ENCODE measurements at places on chromosomes 1 and 21. TPM values are rescaled to one million over a fixed set of nuclear protein-coding genes. Genes with fewer than 3 reads are reported as not detected.
A peak's percentile ranks its signal among the peaks of the same experiment; 100 is the strongest.

GRCh38 chr1:14794136-14794768 is 195.8 kb downstream of the KAZN start:
- no peak overlapping the region for H3K27ac ChIP-seq
- H3K36me3 ChIP-seq = no peaks in the 10 kb centered on the region
- H3K4me1 ChIP-seq = no peaks in the 10 kb centered on the region

- no peaks in the 10 kb centered on the region for H3K4me1 ChIP-seq
These were observed 11.5 kb downstream of the RO60 start for GRCh38 chr1:193070942-193071341.

DNA sequence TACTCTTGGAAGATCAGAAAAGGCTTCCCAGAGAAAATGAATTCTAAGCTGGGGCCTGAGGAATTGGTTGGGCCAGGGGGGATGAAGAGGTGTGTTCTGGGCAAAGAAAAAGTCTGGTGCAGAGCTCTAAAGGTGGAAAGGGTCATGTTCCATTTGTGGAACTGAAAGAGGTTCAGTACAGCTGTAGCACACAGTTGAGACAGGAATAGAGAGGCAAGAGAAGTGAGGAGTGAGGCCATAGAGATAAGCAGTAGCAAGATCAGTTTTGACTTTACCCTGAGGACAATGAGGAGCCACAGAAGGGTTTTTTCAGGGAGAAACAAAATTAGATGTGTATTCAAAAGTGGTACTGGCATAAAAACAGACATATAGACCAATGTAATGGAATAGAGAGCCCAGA is 30.3 kb upstream of the MUTYH start:
- no peak for DNase-seq
- H3K36me3 ChIP-seq = no peaks in the 10 kb centered on the region
- H3K4me3 ChIP-seq = no peak overlapping the region
- H3K4me1 ChIP-seq = no peaks in the 10 kb centered on the region

DNA sequence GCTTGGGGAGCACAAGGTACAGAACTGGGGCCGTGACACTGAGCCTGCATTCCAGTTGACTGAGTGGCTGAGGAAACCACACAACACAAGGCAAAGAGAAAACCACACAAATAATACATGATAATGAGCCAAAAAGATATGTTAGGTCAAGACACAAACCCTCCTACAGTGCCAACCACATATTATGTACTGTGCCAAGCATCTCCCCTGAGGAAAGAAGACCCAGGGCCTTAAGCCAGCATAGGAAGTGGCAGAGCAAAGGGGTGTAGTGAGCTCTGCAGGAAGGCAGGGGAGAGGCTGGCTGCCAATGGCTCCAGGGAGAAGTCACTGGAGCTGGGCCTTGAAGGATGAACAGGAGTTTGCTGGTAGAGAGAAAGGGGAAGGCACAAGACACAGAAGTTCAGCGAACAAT is 28.2 kb downstream of the CTNNBIP1 start:
- no peaks in the 10 kb centered on the region for H3K36me3 ChIP-seq
- H3K27me3 ChIP-seq = no peaks in the 10 kb centered on the region
- H3K27ac ChIP-seq = no peak overlapping the region
- DNase-seq = peak; percentile 15
- H3K4me1 ChIP-seq = peaks cover 10% of the 10 kb centered on the region
- no peak overlapping the region for H3K4me3 ChIP-seq

GRCh38 chr21:28418726-28419514 is 573.8 kb downstream of the LTN1 start:
- H3K27me3 ChIP-seq = no peaks in the 10 kb centered on the region
- H3K36me3 ChIP-seq = no peaks in the 10 kb centered on the region
- peak; percentile 83 for DNase-seq
- peak overlapping the region; percentile 47 for H3K27ac ChIP-seq
- no peak overlapping the region for H3K4me3 ChIP-seq

GRCh38 chr1:224565611-224566406 is 50.3 kb upstream of the CNIH3 start:
- H3K27me3 ChIP-seq = no peaks in the 10 kb centered on the region
- no peak for DNase-seq
- no peaks in the 10 kb centered on the region for H3K36me3 ChIP-seq
- H3K4me1 ChIP-seq = peaks cover 8% of the 10 kb centered on the region
- H3K27ac ChIP-seq = no peak overlapping the region

DNA sequence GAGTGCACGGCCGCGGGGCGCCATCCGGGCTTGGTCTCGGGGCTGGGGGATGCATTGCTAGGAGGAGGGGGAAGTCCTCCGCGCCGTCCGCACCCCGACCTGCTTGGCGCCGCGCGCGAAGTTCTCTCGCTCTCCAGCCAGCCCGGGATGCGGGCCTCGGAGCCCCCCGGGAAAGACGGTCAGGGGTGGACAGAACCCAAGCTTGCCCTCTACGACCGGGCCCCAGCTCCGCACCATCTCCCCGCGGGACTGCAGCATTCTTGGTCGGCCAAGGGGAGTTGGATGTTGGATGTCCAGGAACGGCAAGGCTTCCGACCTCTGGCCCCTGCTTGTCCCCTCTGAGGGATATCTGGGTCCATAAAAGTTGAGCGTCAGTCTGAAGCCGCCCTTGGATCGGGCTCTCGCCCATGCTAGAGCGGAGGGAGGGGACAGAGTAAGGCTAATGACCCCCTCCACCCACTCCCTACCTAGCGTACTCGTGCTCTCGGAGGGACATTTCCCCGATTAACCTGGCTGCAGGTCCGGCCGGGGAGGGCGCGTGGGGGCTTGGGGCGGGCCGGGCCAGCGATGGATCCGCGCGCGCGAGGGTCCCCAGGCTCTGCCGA is 522 bp downstream of the DISP3 start:
- no peak overlapping the region for H3K4me3 ChIP-seq
- H3K27me3 ChIP-seq = peaks cover 6% of the 10 kb centered on the region
- no peak overlapping the region for H3K27ac ChIP-seq
- H3K4me1 ChIP-seq = no peaks in the 10 kb centered on the region
- H3K36me3 ChIP-seq = no peaks in the 10 kb centered on the region
- DNase-seq = no peak

DNA sequence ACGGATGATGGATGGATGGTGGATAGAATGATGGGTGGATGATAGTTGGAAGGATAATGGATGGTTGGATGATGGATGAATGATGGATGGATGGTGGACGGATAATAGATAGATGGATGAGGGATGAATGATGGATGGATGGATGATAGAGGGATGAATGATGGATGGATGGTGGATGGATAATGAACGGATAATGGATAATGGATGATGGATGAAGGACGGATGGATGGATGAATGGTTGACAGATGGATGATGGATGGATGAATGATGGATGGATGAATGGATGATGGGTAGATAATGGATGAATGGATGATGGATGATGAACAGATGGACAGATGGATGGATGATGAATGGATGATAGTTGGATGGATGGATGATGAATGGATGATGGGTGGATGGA is 255.1 kb downstream of the NPHP4 start:
- H3K36me3 ChIP-seq = no peaks in the 10 kb centered on the region
- H3K27me3 ChIP-seq = no peaks in the 10 kb centered on the region
- no peak for DNase-seq

GRCh38 chr1:45769261-45769932 is 18.9 kb upstream of the IPP start:
- H3K4me1 ChIP-seq = no peaks in the 10 kb centered on the region
- H3K4me3 ChIP-seq = no peak overlapping the region
- no peaks in the 10 kb centered on the region for H3K36me3 ChIP-seq
- peak; percentile 63 for DNase-seq
- H3K27me3 ChIP-seq = no peaks in the 10 kb centered on the region

- no peaks in the 10 kb centered on the region for H3K36me3 ChIP-seq
- no peak for DNase-seq
These were observed 9.1 kb downstream of the SWT1 start for GRCh38 chr1:185166106-185166505.

GRCh38 chr1:26290122-26290881 is 10.4 kb downstream of the SH3BGRL3 start:
- no peak overlapping the region for H3K4me3 ChIP-seq
- H3K27me3 ChIP-seq = no peaks in the 10 kb centered on the region
- H3K36me3 ChIP-seq = peaks cover 2% of the 10 kb centered on the region
- peaks cover 12% of the 10 kb centered on the region for H3K4me1 ChIP-seq

The RAB25 gene
- total RNA-seq = not detected

DNA sequence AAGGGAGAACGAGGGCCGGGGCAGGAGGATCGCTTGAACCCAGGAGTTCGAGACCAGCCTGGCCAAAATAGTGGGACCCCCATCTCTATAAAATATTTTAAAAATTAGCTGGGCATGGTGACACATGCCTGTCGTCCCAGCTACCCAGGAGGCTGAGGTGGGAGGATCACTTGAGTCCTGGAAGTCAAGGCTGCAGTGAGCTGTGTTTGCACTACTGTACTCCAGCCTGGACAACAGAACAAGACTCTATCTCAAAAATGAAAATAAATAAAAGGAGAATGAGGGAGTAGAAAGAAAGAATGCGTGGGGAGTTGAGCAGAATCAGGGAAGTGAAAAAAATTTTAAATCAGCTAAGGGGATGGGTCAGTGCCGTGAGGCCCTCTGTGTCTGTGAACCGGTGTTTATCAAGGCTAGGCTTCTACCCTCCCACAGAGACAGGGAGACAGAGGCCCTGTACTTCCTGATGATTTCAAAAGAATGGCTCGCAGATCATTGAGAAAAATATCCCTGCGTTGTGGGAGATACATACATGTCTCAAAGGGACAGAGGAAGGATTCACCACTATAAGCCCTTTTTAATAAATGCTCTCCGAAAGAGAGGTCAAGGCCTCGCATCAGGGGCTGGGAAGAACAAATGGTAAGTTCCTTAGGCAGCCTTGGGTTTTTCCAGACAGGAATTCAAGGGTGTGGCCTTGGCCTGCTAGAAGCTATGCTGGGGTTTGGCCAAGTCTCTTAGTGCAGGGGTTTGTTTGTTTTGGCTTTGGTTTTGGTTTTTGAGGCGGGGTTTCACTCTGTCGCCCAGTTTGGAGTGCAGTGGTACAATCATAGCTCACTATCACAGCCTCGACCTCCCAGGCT is 20.7 kb downstream of the IL10RB start:
- peaks cover 6% of the 10 kb centered on the region for H3K4me1 ChIP-seq
- H3K4me3 ChIP-seq = no peak overlapping the region
- no peak overlapping the region for H3K27ac ChIP-seq
- H3K36me3 ChIP-seq = peaks cover 7% of the 10 kb centered on the region

- H3K4me3 ChIP-seq = no peak overlapping the region
- no peak for DNase-seq
- no peaks in the 10 kb centered on the region for H3K4me1 ChIP-seq
- H3K27ac ChIP-seq = no peak overlapping the region
These were observed 149.2 kb upstream of the FOXD3 start for GRCh38 chr1:63173161-63173560.

- H3K4me1 ChIP-seq = no peaks in the 10 kb centered on the region
- no peaks in the 10 kb centered on the region for H3K36me3 ChIP-seq
- H3K27me3 ChIP-seq = no peaks in the 10 kb centered on the region
- H3K4me3 ChIP-seq = no peak overlapping the region
- H3K27ac ChIP-seq = no peak overlapping the region
These were observed 27.7 kb upstream of the C1orf159 start for GRCh38 chr1:1143636-1144035.

DNA sequence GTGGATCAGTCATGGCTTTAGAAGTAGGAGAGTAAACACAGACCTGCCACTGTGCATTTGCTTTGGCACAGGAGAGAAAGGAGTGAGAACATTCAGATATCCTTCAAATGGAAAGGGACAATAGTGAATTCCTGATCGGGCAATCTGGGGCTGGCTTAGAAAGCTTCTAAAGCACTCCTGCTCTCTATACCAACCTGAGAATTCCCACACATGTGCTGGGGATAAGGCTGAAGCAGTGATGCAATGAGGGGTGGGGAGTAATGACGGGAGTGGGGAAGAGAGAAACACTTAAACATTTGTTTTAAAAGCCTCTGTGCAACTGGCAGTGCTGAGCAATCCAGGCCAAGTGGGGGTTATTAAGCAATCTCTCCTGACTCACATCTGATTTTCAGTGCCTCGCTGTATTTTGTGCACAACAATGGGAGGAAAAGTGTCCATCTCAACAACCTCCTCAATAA is 108.8 kb downstream of the KIAA0319L start:
- H3K27ac ChIP-seq = peak overlapping the region; percentile 80
- peaks cover 32% of the 10 kb centered on the region for H3K4me1 ChIP-seq
- H3K27me3 ChIP-seq = no peaks in the 10 kb centered on the region
- H3K36me3 ChIP-seq = peaks cover under 1% of the 10 kb centered on the region
- H3K4me3 ChIP-seq = peak overlapping the region; percentile 37

DNA sequence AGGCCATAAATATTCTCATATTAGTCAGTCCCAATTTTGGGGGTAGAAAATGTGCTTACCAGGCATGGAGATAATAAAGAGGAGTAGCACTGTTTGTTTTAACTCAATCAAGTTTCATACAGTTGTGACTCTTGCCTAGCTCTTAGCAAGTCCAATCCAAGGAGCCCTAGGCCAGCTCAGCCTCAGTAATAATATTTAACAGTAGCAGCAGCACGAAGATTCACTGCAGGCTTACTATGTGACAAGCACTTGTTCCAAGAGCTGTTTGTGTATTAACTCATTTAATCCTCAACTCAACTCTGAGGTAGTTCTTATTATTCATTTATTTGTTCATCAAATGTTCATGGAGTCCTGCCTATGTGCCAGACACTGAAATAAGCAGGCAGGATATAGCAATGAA is 12.3 kb downstream of the CD58 start:
- no peak overlapping the region for H3K27ac ChIP-seq
- no peaks in the 10 kb centered on the region for H3K27me3 ChIP-seq
- no peak overlapping the region for H3K4me3 ChIP-seq
- no peak for DNase-seq
- H3K4me1 ChIP-seq = no peaks in the 10 kb centered on the region

- peak; percentile 34 for DNase-seq
- H3K27ac ChIP-seq = no peak overlapping the region
- no peak overlapping the region for H3K4me3 ChIP-seq
- H3K27me3 ChIP-seq = no peaks in the 10 kb centered on the region
These were observed 98.8 kb downstream of the MTR start for GRCh38 chr1:236893626-236894545.

The AGT gene
- 14.1 TPM for total RNA-seq

- H3K4me3 ChIP-seq = no peak overlapping the region
- H3K27me3 ChIP-seq = no peaks in the 10 kb centered on the region
- DNase-seq = no peak
- H3K36me3 ChIP-seq = no peaks in the 10 kb centered on the region
These were observed 398.9 kb downstream of the MATN1 start for GRCh38 chr1:30324251-30325084.

DNA sequence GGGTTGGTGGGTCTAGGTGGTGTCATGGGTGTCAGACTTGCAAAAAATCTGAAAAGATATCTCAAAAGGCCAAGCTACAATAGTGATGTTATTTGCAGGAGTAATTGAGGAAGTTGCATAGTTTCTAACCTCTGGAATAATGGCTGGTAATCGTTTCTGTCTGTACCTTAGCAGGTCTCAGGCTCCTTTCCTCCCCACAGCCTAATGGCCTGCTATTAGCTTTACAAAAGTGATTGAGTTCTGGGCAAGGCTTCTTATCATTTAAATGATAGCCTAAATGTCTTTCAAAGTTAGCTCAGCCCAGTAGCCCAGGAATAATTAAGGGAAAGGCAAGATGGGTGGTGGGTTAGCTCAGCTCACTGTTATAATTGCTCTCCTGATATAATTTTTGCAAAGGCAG is 37.7 kb upstream of the IGSF5 start:
- no peaks in the 10 kb centered on the region for H3K27me3 ChIP-seq
- H3K4me1 ChIP-seq = no peaks in the 10 kb centered on the region
- H3K36me3 ChIP-seq = no peaks in the 10 kb centered on the region
- DNase-seq = no peak
- no peak overlapping the region for H3K27ac ChIP-seq

Data from fibroblast of lung (primary cell).